ENCODE measurements at places on chromosomes 4 and X.

- DNase-seq, result no peak
Measured at GRCh38 chrX:49845701-49846403, 16.7 kb downstream of the PAGE4 start.

- DNase-seq, result no peak
Measured at GRCh38 chrX:53223955-53224859, 800 bp downstream of the KDM5C start.

- no peak for DNase-seq
Measured at GRCh38 chr4:161906836-161907589, 256.8 kb downstream of the FSTL5 start.

- DNase-seq, result no peak
Measured at GRCh38 chr4:35464964-35465528, 779.3 kb downstream of the ARAP2 start.

DNA sequence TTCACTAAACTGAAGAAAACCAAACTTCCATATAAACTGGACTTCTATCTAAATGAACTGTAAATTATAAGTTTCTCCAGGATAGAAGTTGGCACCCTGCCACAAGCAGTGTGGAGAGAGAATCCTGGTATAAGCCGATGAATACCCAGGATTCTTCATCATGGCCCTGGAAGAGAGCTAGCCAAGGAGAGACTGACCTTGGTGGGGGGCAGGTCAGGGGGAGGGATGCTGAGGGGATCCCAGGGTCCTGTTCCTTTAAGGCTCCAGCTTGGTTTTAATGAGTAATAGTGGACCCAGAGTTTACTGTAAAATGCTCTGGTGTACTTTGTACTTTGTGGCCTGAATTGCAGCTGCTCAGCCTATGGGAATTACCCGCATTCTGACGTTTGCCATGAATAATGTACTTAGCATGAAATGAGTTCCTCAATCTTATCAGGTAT lies 16.9 kb downstream of the RASSF6 start:
- no peak for DNase-seq

GRCh38 chr4:106287353-106287969 lies 28.5 kb downstream of the TBCK start:
- DNase-seq, result no peak

DNA sequence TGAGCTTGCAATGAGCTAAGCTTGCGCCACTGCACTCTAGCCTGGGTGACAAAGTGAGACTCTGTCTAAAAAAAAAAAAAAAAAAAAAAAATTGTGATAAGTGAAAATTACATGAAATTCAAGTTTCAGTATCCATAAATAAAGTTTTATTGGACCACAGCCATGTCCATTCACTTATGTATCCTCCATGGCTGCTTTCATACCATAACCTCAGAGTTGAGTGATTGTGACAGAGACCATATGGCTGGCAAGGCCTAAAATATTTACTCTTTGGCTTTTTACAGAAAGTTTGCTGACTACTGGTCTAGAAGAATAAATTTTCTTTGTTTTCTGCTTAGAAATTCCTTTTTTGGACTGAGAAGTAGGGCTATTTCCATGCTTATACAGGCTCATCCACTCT lies 11.8 kb upstream of the SHISA3 start:
- no peak for DNase-seq

- DNase-seq, result no peak
Measured at GRCh38 chr4:56828784-56829535, 7.5 kb upstream of the SPINK2 start.

- no peak for DNase-seq
Measured at GRCh38 chrX:14303891-14304290, 225.4 kb upstream of the GLRA2 start.

GRCh38 chr4:15996773-15997172 lies 33.8 kb upstream of the FGFBP2 start:
- DNase-seq, result no peak

GRCh38 chrX:17809984-17810383 lies 51.1 kb downstream of the RAI2 start:
- DNase-seq, result no peak

DNA sequence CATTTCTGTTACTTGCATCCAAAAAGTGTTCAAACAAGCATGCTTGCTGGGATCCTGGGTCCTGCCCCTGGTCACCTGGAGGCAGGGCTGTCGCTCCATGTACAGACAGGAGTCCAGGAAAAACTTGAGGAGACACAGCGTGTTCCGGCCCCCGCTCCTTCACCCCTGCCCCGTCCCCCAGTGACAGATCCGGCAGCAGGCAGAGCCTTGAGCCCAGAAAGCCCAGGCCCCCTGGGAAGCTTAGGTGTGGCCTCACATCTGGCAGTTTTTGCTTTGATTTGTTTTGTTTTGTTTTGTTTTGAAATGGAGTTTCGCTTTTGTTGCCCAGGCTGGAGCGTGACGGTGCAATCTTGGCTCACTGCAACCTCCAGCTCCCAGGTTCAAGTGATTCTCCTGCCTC lies 67.0 kb downstream of the TRMT44 start:
- DNase-seq, result no peak

GRCh38 chrX:7109838-7110793 lies 37.4 kb upstream of the STS start:
- DNase-seq, result no peak

DNA sequence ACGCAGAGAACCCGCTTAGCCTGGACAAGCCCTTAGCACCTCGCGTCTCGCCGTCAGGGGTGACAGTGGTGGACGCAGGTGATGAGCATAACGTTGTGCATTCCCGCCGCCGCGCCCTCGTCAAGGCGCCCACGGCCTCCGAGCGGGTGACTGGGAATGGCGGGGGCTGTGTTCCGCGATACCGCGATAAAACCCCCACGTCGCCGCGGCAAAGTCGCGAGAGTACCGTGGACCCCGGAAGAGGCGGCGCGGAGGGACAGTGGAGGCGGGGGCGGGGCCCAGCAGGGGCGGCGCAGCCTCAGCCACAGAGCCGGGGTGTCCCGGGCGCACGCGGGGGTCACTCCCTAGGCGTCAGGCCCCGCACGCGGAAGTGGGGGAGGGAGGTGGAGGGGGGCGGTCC lies 53.8 kb downstream of the ZFYVE28 start:
- peak; percentile 63 for DNase-seq

DNA sequence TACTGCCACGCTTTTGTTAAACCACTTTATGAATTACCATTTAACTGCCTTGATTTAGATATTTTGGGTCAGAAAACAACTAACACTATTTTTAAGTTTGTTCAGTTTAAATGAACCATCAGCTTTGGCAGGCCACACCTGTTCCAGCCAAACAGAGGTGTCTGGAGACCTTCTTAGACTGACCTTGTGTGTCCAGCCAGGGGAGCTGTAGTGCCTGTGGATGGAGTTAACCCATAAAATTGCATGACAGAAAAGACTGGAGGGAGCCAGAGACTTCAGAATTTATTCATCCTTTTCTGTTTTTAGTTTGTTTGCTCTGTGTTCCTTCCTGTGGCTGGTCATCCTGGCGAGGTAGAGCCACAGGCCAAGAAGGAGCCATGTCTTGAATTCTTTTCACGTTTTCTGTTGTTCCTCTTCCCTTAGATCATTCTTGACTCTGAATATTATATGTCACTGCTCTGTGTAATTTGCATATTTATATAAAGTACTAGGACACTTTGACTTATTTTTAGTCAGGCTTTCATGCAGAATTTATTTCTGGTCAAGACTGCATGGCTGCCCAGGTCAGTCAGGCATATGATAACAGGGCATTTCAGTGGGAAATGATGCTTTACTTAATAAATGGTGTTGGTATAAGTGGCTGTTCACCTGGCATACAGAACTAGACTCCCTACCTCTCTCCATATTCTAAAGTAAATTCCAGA lies 26.7 kb downstream of the HERC3 start:
- DNase-seq, result no peak

GRCh38 chr4:169745291-169745690 lies 12.5 kb downstream of the HPF1 start:
- DNase-seq, result no peak

DNA sequence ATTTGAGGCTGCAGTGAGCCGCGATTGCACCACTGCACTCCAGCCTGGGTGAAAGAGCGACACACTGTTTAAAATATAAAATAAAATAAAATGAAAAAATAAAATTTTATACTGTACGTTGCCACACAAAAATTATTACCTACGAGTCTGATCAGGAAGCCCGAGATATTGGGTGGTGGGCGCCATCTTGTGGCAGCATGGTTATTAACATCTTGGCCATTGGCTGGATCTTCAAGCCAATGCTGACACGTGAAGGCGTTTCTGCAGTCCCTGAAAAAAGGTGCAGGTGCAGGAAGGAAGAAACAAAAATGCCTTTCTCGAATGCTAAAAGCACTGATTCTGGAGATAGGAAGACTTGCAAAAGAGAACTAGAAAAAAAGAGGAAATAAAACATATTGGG lies 4.9 kb upstream of the TLR8 start:
- DNase-seq, result peak; percentile 51

GRCh38 chr4:69523385-69524132 lies 27.9 kb upstream of the UGT2B4 start:
- DNase-seq, result no peak

DNA sequence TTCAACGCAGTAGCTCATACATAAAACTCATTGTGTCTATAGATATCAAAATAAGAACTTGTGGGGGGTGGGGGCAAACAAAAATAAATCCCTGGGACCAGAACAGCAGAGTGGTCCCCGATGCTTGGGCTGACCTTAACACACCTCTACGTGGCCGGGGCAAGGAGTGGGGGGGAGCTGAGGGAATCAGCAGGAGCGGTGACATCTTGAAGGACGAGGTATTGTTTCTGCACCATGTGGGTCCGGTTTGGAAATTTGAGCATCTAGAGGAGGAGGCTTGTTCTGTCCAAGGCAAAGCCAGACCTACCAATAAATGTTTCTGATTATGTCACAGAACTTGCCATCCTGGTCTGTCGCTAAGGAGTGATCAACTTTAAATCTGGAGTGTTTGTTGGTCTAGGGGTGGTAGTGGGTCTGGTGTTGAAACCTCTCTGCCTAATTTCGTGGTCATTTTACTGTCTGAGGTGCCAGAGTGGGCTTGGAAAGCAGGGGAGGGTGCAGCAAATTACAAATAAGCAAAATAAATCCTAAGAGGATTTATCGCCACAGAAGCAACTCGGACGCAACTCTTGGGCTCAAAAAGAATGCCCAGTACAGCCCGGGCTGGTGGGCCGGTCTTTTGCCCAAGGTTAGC lies 774 bp upstream of the RAPGEF2 start:
- DNase-seq, result no peak

DNA sequence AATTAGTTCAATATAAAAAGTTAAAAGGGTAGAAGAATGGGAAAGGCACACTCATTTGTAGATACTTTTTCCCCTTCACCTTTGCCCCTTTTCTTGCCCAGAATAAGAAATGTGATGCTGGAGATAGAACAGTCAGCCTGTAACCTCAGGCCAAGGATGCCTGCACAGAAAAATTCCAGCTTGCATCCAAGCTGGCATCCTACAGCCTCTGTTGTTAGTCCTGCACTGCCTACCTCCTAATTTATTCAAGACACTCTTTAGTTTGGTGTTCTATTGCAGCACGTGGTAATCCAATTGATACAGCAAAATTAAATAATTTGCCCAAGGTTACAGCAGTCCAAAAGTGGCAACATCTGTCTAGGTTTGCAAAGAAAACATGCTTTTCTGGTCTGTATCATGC lies 9.7 kb upstream of the USO1 start:
- no peak for DNase-seq

DNA sequence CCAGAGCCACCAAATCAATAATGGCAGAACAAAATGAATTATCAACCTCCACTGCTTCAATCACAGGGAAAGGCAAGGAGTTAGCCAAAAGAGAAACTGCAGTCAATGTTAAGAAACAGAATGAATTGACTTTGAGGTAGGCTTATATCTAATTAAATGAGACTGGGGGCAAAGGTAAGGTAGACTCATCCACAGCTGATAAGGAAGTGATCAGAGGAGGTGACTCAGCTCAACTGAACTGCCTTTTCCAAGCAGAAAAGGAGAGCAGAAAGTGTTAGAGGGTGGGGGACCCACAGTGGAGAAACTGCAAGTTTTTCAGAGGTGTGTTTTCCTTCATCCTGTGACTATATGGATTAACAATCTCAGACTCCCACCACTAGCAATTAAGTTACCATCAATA lies 345.8 kb upstream of the PPARGC1A start:
- no peak for DNase-seq

DNA sequence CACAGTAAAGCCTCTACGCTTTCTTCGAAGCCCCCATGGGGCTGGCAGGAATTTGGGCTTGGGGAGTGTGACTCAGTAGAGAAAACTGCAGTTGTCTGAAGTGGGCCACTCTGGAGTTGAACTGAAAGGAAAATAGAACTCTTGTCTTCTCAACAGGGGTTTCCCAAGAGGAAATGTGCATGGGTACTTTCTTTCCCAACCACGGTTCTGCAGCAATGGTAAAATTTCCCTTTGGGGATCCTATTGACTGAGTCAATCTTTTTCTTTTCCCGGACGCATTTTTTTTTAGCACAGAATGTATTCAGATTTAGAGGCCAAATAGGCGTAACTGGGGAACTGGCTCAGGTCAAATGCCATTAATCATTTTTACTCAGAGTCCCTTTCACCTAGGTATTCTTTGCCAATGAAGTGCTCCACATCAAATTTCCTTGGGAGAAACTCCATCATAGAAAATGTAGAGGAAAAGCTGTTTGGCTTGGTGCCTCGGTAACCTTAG lies 269.3 kb downstream of the STIM2 start:
- DNase-seq, result no peak

DNA sequence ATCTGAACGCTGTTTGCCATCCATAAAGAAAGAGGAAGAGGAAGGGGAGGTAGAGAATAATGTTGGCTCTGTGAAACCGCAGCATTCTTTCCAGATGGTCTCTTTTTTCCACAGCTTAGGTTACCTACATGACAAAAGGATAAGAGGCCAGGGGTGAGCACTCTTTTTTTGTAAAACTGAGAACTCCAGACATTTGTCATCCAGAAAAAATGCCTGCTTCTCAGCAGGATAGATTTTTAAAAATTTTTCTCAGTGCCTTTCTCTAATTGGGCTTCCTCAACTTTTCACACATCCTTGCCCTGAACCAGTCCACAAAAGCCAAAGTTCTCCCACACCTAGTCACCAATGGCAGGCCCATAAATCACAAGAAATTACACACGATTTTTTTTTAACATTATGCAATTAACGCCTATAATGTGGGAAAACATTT lies 158.1 kb upstream of the TENM3 start:
- no peak for DNase-seq

DNA sequence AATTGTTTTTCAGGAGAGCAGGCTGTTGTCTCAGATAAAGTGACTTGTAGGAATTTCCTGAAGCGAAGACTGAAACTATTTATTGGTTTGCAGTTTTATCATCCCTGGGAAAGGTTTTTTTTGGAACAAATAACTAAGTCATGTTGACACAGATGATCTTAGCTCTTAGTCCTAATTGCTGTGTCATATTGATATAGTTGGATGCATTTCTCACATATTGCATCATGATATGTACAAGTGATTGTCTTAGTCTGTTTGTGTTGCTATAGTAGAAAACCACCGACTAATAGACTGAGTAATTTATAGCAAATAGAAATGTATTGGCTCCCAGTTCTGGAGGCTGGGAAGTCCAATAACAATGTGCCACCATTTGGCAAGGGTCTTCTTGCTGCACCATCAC lies 397.5 kb upstream of the PPP1R2C start:
- DNase-seq, result no peak
